ENCODE measurements at places on chromosomes 4 and X.

GRCh38 chr4:133189147-133189517, 40.0 kb downstream of the PCDH10 start:
- DNase-seq, result no peak

DNA sequence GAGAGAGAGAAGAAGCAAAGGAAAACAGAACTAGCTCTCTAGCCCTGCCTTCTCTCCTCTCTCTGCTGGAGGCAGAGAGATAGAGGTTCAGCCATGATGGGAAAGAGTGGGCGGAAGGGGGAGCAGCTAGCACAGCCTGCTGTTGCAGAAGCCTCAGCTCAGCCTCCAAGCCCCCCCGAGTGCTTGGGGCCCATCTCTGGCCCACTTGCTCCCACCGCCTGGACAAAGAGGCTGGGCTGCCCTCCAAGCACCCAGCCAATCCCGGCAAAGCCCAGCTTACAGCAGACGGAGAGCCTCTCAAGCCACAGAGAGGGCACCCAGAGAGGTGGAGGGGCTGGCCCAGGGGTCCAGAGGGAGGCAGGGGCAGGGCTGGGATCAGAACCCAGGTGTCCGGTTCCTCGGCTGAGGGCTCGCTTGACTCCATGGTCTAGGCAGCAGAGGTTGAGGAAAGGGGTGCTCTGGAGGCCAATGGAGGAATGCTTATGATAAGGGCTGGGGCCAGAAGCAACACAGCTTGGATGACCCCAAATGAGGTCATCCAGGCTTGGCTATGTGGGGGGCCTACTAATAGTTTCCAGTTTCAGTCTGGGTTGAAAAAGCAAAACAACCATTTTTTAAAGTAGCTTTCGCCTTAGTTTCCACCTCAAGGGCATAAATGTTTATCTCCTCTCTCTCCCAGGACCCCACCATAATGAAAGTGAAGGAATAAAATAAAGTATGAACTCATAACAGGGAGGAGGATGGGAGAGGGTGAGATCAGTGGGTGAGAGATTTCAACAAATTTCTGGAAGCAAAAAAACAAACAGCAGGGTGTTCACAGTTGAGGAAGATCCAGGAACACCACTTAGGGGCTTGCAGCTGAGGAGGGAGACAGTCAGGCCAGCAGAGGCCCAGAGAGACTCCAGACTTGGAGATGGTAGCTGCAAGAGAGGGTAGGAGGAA, 24.9 kb upstream of the IQSEC2 start:
- no peak for DNase-seq

GRCh38 chrX:136157187-136157586, 9.9 kb downstream of the FHL1 start:
- no peak for DNase-seq

DNA sequence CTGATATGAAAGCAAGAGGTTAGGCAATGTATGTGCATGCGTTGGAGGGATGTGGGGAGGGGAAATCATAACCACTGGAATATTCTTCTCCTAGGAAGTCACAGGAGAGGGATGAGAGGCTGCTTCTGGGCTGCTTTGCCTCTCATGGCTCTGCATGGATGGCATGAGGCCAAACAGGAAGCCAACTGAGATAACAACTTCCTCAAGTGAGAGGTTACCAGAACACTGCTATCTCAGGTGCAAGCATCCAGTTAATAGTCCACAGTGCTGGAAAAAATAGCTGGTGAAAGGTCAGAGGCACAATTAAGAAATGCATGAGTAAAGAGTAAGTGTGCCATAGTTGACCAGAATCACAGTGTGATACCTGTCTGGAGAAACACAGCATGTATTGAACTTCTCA, 113.3 kb downstream of the ELOVL6 start:
- no peak for DNase-seq

Measured in effector CD8-positive, alpha-beta T cell (primary cell).